Upper lobe of left lung (tissue), 6 donors: ENCODE measurements at places on chromosomes 3 and 15. TPM values are rescaled to one million over a fixed set of nuclear protein-coding genes. Genes with fewer than 3 reads are reported as not detected.

Gene GHSR
- total RNA-seq, result not detected

Gene ZWILCH
- total RNA-seq, result 6.1 TPM

Gene SYNPR
- not detected for total RNA-seq

Gene SLC15A2
- total RNA-seq, result 51.4 TPM

DNA sequence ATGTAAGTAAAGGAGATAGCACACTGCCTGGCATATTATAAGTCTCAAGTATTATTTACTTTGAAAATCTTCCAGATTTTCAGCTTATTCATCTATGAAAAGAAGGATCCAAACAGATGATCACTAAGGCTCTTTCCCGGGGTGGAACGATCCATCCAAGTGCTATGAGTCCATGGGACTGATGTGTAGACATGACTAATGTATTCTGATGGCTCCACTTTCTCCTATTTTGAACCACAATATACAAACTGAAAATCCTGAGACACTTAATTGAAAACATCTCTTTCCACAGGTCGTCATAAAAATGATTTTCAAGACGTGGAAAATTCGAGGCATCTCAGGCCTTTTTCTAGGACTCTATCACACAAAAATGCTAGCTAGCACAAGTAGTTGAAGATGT lies 33.4 kb upstream of the CHRM5 start:
- no peaks in the 10 kb centered on the region for H3K4me1 ChIP-seq
- no peaks in the 10 kb centered on the region for H3K36me3 ChIP-seq
- no peak overlapping the region for H3K4me3 ChIP-seq
- H3K27ac ChIP-seq, result no peak overlapping the region

GRCh38 chr3:151168269-151169094 lies 34.5 kb downstream of the GPR171 start:
- H3K4me3 ChIP-seq, result no peak overlapping the region
- no peaks in the 10 kb centered on the region for H3K27me3 ChIP-seq
- H3K36me3 ChIP-seq, result no peaks in the 10 kb centered on the region

DNA sequence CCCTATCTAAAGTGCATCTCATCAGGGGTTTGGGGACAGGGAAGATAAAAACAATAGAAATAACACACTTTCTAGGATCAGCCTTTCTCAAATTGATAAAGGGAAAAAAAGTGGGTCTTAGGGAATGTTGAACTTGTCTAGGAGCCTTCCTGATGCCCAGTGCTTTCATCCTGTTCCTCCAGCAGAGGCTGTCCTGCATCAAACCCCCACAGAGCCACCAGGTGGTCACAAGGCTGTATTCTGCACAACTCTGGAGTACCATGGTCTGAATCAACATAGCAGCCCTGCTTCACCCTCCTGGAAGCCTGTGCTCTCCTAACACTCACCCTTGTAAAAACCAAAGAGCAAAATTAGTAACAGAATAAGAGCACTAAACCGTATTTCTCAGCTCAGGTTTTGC lies 118.5 kb upstream of the SLC25A36 start:
- H3K36me3 ChIP-seq, result no peaks in the 10 kb centered on the region
- H3K27me3 ChIP-seq, result no peaks in the 10 kb centered on the region
- no peaks in the 10 kb centered on the region for H3K4me1 ChIP-seq
- no peak for DNase-seq
- H3K4me3 ChIP-seq, result no peak overlapping the region

GRCh38 chr3:143830786-143831185 lies 17.5 kb downstream of the SLC9A9 start:
- H3K4me1 ChIP-seq, result peaks cover 3% of the 10 kb centered on the region
- H3K27me3 ChIP-seq, result no peaks in the 10 kb centered on the region
- H3K27ac ChIP-seq, result no peak overlapping the region
- no peak overlapping the region for H3K4me3 ChIP-seq
- H3K36me3 ChIP-seq, result no peaks in the 10 kb centered on the region

DNA sequence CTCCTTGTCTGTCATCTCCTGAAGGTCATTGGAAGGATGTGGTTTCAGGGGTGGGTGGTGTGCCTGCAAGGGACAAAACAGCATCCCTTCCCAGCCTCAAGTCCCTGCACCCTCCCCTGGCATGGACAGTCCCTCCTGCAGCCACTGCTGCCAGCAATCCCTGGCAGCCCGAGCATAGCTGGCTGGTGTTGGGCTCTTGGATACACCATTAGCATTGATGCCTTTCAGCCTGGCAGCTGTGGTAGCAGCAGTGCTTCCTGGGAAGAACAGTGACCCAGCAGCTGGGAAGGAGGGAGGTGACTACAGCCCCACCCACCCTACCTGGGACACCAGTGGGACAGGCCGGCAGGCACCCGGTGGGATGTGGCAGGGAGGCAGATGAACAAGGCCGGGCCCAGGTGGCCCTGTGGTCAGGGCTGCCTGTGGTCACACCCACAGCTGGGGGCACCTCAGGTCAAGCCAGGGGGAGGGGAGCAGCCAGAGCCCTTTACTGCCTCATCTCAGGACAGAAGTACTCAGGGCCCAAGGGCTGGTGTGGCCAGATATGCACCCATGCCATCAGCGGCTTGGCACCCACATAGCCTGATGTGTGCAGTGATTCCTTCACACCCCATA lies 32.9 kb upstream of the TMEM115 start:
- H3K27ac ChIP-seq, result no peak overlapping the region
- no peak overlapping the region for H3K4me3 ChIP-seq
- no peaks in the 10 kb centered on the region for H3K36me3 ChIP-seq
- H3K27me3 ChIP-seq, result no peaks in the 10 kb centered on the region
- peaks cover 9% of the 10 kb centered on the region for H3K4me1 ChIP-seq

DNA sequence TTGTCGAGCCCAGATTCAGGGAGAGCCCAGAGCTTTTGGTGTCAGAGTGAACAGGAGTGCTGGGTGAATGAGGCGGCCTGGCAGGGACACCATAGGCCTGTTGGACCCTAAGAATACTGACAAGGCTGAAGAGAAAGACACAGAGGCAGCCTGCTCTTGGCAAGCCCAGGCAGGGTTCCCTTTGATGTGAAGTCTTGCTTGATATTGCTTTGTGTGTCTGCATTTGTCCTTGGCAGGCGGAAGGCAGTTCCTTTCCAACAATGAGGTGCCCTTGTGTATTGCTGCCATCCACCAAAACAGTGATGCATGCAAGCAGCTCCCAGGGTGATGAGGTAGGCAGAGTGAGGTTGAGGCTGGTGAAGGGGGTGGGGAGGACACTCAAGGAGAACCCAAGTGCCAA lies 152.7 kb upstream of the TSC22D2 start:
- peaks cover 3% of the 10 kb centered on the region for H3K4me1 ChIP-seq
- H3K27ac ChIP-seq, result peak overlapping the region; percentile 9
- DNase-seq, result no peak
- H3K27me3 ChIP-seq, result no peaks in the 10 kb centered on the region
- H3K4me3 ChIP-seq, result no peak overlapping the region
- no peaks in the 10 kb centered on the region for H3K36me3 ChIP-seq

DNA sequence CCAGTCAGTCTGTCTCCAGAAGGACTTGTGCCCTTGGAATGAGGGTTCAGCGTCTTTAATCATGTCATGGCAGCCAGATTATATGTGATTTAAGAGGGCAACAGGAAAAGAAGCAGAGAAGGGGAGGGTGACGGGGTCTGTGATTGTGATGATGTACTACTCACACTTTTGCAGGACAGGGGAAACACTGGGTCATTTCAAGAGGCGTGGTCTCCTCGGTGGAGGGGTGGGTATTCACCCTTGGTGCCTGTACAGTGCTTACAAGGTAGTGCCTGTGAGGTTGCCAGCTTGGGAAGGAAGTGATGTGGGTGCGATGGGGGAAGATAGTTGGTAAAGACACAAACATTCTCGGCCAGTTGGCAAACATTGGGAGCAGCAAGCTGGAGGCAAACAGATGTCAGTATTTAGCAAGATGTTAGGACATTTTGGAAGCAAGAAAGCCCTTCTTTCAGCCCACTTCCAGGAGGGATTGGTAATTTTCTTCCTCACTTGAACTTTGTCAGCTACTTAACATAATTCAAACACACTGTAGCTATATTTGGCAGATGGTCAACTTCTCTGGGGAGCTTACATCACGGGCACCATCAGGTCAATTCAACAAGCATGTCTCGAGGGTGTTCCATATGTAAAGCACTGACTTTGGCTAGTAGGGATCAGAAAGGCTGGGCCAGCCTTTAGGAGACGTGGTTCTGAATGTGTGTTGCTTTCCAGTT lies 71.4 kb upstream of the ROPN1 start:
- DNase-seq, result no peak
- H3K27me3 ChIP-seq, result no peaks in the 10 kb centered on the region
- no peaks in the 10 kb centered on the region for H3K36me3 ChIP-seq
- peak overlapping the region; percentile 57 for H3K27ac ChIP-seq
- no peak overlapping the region for H3K4me3 ChIP-seq
- peaks cover 7% of the 10 kb centered on the region for H3K4me1 ChIP-seq

GRCh38 chr15:48031466-48031865 lies 89.3 kb upstream of the SLC24A5 start:
- no peak overlapping the region for H3K4me3 ChIP-seq
- H3K36me3 ChIP-seq, result no peaks in the 10 kb centered on the region
- no peaks in the 10 kb centered on the region for H3K27me3 ChIP-seq

DNA sequence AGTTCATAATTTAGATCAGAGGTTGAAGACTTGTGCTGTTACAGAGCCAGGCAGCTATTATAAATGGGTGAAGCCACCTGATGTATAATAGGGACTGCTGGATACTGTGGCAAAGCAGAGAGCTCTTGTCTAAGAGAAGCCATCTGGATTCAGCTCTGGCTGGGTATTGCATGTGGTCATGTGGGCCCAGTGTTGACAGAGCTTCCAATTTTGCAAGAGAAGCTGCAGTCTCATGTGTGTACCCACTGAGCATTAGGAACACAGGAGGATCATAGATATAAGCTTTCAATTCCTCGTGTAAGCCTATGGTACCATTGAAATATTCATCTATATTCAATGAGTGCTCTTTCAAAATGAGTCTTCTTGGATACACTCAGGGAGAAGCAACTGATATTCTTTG lies 303.9 kb upstream of the SLCO3A1 start:
- no peaks in the 10 kb centered on the region for H3K4me1 ChIP-seq
- H3K27ac ChIP-seq, result no peak overlapping the region
- H3K27me3 ChIP-seq, result no peaks in the 10 kb centered on the region
- H3K4me3 ChIP-seq, result no peak overlapping the region
- no peak for DNase-seq

DNA sequence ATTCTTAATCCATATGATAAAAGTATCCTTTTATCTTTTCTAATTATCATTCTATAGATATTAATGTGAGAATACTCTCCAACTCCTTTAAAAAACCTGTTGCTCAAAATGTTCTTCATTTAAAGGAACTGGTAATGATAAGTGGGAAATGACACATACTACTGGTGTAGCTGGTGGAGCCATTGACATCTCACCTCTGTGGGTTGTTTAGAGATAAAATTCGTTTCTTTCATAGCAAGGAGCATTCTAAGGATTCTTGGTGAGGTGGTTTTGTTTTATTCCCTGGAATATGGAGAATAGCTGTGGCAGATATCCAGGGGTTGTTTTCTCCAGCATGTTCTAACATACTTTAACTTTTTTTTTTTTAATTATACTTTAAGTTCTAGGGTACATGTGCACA lies 299.8 kb upstream of the THBS1 start:
- no peaks in the 10 kb centered on the region for H3K4me1 ChIP-seq
- no peaks in the 10 kb centered on the region for H3K27me3 ChIP-seq
- H3K4me3 ChIP-seq, result no peak overlapping the region
- DNase-seq, result no peak
- H3K36me3 ChIP-seq, result no peaks in the 10 kb centered on the region

DNA sequence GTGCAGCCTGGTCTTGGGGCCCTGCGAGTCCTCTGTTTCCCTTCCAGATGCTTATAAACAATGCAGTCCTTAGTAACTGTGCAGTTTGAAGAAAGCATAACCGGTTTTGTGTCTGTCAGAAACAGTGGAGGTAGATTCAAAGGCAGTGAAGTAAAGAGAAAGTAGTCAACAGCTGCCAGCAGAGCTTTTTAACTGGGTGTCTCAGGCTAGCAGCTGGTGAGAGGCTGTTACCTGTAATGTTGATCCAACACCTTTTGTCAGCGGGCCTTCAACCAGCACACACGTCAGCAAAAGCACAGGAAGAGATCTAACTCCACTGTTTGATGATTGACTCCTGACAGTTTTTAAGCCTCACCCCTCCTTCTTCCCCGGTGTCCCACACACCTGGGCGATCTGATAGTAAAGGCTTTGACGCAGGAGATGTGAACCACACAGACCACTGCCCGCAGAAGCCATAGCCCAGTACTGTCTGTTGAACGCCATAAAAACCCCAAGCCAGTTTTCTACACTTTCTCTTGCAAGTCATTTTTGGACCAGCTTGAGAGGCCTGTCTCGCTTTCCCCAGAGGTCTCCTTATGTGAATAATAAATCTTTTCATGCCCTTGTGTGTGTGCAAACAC lies 178.0 kb downstream of the FMN1 start:
- H3K27ac ChIP-seq, result no peak overlapping the region
- H3K4me3 ChIP-seq, result no peak overlapping the region
- no peaks in the 10 kb centered on the region for H3K4me1 ChIP-seq
- no peak for DNase-seq
